ENCODE measurements at places on chromosomes 1 and 21.

DNA sequence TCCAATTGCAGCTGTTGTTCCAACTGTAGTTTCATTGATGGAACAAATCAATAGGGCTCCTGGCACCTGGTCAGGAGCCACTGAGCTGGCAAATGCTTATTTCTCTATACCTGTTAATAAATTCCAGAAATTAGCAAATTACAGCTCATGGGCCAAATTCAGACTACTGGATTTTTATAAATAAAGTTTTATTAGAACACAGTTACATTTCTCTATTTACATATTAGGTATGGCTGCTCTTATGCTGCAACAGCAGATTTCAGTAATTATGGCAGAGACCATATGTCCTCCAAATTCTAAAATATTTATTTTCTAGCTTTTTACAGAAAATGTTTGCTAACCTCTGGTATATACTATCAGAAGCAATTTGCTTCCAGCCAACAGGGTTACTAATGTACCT lies 47.8 kb downstream of the DUSP10 start:
- no peak for DNase-seq

GRCh38 chr1:219461981-219462400 lies 150.9 kb downstream of the ZC3H11B start:
- no peak for DNase-seq

- no peak for DNase-seq
These were observed 133.3 kb downstream of the KCNK2 start for GRCh38 chr1:215215846-215216245.

GRCh38 chr1:161382214-161383019 lies 14.7 kb upstream of the CFAP126 start:
- peak; percentile 70 for DNase-seq
